Glutamatergic neuron (in vitro differentiated cells): ENCODE measurements at places on chromosomes 3 and 15.

GRCh38 chr3:75218577-75218976, 445.6 kb upstream of the FRG2C start:
- no peak for DNase-seq

- no peak for DNase-seq
Observed at GRCh38 chr3:188439080-188439479, 285.1 kb downstream of the LPP start.

GRCh38 chr3:155995525-155996370, 124.6 kb upstream of the KCNAB1 start:
- DNase-seq: no peak

GRCh38 chr3:73141525-73141924, 80.1 kb downstream of the EBLN2 start:
- DNase-seq: no peak

DNA sequence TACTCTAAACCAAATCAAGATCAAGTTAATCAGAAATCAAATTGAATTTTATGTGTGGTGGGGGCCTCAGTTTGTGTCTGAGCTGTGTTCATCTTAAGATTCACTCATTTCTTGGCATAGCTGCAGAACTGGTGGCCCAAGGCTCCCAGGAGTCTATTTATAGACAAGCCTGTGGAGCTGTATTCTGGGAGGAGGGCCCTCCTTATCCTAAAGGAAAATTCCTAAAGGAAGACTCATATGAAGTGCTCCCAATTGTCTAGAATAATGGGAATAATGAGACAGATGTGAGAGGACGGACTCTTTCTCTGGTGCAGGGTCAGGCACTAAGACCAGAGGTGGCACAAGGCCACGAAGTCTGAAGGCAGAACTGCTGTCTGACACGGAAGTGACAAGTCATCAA, 38.9 kb downstream of the C3orf85 start:
- no peak for DNase-seq

DNA sequence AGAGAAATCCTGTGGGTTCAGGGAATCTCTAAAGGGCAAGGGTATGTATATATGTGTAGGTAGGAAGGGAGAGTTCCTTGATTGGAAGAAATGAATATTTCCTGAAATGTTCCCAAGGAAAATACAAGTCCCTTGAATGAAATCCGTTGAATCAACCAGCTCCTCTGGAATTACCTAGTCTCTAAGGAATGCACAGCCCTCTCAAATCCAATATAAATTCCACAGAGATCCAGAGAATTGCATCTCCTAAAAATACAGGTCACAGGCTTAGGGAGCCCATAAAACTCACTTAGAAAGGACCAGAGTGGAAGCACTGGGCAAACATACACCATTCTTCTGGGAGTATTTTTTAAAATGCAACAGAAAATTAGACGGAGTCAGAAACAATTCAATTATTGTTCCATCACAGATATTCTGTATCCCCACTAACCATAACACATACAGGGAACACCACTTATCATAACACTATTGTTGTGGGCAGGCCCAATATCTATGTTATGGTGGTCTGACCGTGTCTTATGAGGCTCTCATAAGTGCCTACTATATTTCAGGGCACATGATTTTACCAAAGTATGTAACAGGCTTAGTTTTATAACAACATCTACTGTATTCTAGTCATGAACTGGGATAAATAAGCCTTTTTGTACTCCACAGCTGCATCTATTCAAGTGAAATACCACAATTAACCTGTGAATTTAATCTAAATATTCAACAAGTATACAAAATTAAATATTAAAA, 43.7 kb downstream of the IGSF11 start:
- DNase-seq: no peak

DNA sequence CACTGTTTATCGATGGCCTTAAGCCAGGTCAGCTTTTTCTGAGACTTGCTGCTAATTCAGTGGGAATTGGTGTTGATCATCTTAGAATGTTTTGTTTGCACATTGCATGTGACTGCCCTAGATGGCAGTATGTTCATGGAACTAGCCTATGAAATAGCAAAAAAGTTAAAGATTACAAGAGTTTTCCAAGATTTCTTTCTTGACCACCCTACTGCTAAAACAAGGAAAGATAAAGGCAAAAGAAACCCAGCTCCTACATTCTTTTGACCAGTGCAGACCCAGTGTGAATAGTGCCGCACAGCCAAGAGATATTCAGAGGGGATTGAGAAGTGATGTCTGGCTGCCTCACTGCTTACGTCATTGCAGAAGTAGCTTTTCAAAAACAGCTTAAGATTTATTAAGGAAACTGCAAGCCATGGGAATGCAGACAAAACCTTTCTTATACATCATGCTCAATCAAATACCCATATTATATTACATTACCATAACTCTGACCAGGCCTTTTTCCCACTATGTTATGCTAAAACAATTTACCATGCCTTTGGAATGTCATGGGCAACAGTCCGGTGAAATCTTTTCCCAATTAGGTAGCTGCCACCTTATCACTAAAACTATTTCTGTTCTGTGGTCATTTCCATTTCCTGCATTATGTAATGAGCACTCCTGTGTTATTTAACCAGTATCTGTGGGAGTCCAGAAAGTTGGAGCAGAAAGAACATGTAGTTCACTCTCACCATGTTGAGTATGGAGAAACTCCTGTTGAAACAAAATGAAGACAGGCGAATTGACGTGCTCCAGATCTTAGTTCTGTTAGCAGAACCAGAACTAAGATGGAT, 6.0 kb downstream of the PHLDB2 start:
- no peak for DNase-seq

DNA sequence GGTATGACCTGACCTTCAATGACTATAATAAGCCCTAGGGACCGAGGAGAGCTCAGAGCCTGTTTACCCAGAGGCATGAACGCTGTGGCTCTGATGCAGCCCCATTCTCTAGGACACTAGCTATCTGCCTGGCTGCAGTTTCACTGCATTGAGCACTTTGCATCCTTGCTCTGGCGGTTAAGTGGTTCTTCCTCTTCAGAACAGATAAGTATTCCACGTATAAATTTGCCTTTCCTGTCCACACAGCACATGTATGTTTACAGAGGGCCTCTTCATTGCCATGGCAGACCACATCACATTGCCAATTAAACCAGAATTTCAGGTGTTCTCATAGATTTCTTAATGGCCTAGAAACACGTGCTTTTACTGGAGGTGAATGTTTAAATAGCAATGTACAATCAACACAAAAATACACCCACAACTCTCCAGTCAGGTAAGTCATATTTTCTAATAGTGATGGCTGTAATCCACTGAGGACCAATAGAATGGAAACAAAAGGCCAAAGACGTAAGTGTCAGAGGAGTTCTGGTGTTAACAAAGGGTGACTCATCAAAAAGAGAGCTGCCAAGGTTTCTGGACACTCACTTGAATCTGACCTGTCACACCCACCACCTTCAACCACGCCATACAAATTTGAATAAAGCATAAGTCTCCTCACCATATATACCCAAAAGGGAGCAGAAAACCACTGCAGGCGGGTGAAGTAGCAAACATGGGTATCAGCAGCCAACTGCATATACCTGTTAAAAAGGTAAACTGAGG, 553.4 kb downstream of the OCA2 start:
- DNase-seq: no peak

GRCh38 chr15:27250223-27250622, 279.2 kb downstream of the GABRG3 start:
- DNase-seq: no peak

DNA sequence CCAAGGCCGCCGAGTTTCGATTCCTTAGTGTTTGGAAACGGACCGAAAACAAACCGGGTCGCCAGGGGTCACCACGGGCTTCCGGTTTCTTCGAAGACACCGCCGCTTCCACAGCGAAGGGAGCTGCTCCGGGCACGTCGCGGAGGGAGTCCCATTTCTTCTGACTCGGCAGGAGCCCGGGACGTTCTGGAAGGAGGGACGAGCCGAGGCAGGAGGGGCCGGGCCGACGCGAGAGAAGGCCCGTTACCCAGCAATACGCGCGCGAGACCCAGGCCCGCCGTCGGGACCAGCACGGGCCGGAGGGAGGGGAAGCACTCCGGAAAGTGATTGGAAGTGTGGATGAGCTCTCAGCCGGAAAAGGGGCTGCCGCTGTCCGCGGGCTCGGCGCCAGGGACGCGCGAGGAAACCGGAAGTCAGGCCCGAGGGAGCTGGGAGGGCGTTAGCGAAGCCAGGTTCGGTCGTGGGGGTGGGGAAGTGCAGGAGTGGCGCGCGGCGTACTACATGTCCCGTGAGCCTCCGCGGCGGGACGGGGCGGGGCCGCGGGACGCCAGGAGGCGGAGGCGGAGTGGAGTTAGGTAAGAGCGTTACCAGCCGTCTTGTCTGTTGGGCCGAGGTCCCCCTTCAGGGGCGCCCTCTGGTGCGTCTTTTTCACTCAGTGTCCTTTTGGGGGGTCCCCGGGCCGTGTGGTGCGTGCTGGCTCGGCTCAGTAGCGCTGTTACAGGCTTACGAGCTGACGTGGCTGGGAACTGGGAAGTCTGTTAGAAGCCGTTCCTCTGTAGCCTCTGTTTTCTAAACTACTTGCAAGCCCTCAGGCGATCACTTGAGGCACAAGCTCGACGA, at the start of the genes AZI2 and ZCWPW2:
AZI2 (minus strand) TSS at position 196 of the 840 bp plus-strand sequence. CDS start 8,207 bp downstream, outside the sequence.
ZCWPW2 (plus strand) TSS at position 93 of the 840 bp plus-strand sequence. CDS start 64,348 bp downstream, outside the sequence.
- DNase-seq: peak; percentile 95

GRCh38 chr15:42445551-42445950, 45.4 kb downstream of the ZNF106 start:
- no peak for DNase-seq

GRCh38 chr15:80662757-80663553, 32.2 kb upstream of the ABHD17C start:
- DNase-seq: no peak

GRCh38 chr15:83115410-83115809, 8.0 kb downstream of the TM6SF1 start:
- no peak for DNase-seq

DNA sequence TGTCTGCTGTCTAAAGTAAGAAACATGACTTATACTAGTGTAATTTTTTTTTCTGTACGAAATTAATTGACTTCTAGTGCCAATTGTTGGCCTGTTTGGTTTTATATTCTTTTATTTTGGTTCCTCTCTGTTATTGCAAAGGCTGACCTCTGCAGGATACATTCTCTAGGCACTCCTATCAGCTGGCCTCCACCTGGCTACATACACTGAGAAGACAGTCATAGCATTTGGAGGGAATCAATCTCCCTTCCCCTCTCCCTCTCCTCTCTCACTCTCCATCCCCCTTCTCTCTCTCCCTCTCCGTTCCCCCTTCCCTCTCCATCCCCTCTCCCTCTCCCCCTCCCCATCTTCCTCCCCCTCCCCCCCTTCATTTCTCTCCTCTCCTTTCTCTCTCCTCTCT, 116.7 kb downstream of the MCTP2 start:
- no peak for DNase-seq

GRCh38 chr3:140863580-140864009, 78.0 kb upstream of the SLC25A36 start:
- DNase-seq: peak; percentile 46

GRCh38 chr15:92033314-92033713, 179.8 kb downstream of the SLCO3A1 start:
- DNase-seq: no peak

DNA sequence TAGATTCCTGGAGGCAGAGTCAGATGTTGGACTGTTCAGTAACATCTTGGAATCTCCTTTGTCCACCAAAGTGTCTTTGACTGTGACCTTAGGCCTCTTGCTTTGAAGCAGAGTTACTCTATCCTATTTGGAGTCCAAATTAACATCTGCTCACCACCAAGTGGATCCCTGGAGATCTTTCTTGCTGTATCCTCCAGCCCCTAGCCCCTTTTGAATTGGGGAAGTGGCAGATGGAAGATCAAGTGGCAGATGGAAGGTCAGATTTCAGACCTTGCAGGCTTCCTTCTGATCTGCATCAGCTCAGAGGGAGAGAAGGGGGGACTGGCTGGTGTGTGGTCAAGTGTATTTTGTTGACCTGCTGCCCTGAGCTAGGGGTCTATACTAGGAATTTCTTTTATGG, 125.0 kb upstream of the ROPN1 start:
- peak; percentile 67 for DNase-seq

GRCh38 chr3:59426821-59427565, 377.2 kb upstream of the CFAP20DC start:
- DNase-seq: no peak

DNA sequence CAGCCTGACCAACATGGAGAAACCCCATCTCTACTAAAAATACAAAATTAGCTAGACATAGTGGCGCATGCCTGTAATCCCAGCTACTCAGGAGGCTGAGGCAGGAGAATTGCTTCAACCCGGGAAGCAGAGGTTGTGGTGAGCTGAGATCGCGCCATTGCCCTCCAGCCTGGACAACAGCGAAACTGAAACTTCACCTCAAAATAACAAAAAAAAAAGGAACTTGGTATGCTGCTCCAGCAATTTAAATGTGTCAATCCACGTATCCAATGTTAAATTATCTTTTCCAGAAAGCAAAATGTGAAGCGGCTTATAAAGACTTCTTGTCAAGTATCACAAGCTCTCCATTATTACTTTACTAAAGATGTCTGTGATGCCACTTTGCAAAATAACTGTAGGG, 9.9 kb upstream of the ARIH1 start:
- DNase-seq: no peak

DNA sequence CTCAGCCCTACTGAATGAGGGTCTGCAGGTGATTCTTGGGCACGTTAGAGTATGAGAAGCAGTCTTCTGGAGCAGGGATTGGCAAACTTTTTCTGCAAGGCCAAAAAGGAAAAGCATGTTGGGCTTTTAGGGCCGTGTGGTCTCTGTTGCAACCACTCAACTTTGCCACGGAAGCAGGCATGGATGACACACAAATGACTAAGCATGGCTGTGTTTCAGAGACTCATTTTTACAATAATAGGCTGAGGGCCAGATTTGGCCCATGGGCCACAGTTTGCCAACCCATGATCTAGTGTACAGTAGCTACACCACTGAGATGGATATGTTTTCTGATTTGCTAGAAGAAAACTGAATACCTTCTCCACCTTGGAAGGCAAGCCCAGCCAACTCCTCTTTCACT, 66.1 kb upstream of the PRICKLE2 start:
- no peak for DNase-seq

GRCh38 chr15:88571153-88571851, 24.8 kb upstream of the DET1 start:
- no peak for DNase-seq

DNA sequence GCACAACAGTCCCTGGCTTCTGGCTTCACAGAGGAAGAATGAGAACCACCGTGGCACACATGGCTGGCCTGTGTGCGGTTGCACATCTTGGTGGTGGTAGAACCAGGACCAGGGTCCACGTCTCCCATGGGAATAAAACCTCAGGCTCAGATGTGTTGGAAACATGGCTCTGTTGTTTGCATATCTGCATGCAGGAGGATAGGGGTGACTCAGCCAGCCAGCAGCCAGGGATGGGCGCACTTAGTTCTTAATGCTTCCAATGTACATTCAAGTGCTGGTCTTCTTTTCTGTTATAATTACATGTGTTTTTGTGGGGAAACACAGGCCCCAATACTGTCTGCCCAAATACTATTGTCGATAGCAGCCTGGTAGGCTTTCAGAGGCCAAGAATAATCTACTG, 35.8 kb upstream of the BCL2L10 start:
- no peak for DNase-seq

- no peak for DNase-seq
Observed at GRCh38 chr3:111246967-111247760, 175.5 kb downstream of the NECTIN3 start.
